Stimulated activated CD8-positive, alpha-beta memory T cell treated with anti-CD3 and anti-CD28 coated beads, Interleukin-4, amount 100 ng/mL, for 48 hours (primary cell): ENCODE measurements at places on chromosomes 13 and 19.
A peak's percentile ranks its signal among the peaks of the same experiment; 100 is the strongest.

DNA sequence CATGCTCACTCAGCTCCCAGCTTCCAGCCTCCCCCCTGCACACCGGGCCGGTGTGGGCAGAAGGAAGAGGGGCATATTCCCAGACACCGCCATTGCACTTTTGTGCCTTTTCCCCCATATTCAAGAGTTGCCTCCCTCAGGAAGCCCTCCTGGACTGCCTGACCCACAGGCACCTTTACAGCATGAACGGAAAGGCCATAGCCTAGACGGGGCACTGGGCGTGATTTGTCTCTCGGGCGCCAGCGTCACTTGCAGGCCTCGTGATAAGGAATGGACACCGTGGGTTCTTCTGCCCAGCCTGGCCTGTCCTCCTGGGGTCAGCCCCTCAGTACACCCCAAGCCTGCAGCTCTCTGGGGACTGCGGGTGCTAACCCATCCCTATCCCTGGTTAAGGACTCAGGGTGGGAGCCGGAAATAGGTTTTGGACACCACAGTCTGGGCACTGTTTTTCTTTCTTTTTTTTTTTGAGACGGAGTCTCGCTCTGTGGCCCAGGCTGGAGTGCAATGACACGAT lies 933 bp upstream of the UQCR11 start:
- no peak for DNase-seq

- no peak for DNase-seq
These were observed 604.7 kb downstream of the UQCRFS1 start for GRCh38 chr19:28608292-28608691.

DNA sequence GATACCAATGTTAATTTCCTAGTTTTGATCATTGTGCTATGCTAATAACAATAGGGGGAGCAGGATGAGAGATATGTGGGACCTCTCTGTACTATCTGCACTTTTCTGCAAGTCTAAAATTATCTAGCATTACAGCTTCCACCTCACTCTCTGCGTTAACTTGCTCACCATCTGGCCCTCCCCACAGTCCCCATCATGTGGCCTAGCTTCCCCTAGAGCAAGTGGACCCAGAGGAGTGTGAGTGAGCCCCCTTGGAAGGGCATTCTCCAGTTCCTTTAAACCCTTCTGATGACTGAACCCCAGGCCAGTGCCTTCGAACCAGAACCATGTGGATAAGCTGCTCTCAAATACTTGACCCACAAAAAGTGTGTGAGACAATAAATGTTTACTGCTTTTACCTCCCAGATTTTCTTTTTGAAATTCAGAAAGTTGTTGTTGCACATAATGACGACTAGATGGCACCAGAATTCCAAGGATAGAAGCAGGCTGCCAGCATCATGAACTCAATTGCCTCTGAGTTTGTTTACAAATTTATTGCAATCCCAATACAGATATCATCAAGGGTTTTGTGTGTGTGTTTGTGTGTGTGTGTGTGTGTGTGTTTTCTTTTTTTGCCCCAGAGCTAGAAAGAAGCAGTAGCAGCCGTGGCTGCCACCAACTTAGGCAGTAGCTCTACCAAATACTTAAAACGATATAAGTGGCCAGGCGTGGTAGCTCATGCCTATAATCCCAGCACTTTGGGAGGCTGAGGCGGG lies 49.0 kb upstream of the ZNF780A start:
- no peak for DNase-seq

GRCh38 chr19:34722353-34722752 lies 11.7 kb upstream of the ZNF181 start:
- DNase-seq = no peak

- no peak for DNase-seq
These were observed 37.7 kb downstream of the DLEU7 start for GRCh38 chr13:50805805-50806204.

- no peak for DNase-seq
These were observed 18.1 kb downstream of the TSKS start for GRCh38 chr19:49744946-49745381.

- peak; percentile 94 for DNase-seq
These were observed 7.5 kb upstream of the LRFN1 start for GRCh38 chr19:39328046-39328705.

- DNase-seq = no peak
These were observed 134.5 kb downstream of the PTPRS start for GRCh38 chr19:5205937-5206750.

GRCh38 chr13:75633285-75633684 lies 2.8 kb upstream of the LMO7 start:
- DNase-seq = no peak

DNA sequence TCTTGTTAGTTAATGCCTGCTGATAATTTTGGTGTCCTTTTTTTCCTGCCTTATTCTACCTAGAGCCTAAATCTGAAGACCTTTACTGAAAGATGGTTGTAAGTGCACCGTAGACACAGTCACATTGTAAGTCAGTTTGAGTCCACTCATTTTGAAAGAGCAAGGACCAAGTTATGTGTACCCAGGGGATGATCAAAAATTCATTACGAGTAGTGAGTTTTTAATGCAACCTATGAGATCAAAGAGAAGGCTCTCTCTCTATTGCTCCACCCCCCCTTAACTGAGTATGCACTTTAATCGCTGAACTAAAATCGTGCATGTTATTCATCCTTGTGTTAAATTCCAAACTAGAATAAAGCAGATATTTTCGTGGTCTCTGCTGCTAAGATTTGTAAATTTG lies 1.8 kb downstream of the RAP2A start:
- DNase-seq = no peak

- no peak for DNase-seq
These were observed 500.9 kb downstream of the MYO16 start for GRCh38 chr13:109130093-109130835.

- DNase-seq = no peak
These were observed 188.6 kb downstream of the TEX29 start for GRCh38 chr13:111508902-111509509.

- DNase-seq = no peak
These were observed 59.6 kb downstream of the WDFY2 start for GRCh38 chr13:51643882-51644281.

GRCh38 chr19:20968092-20968491 lies 45.0 kb downstream of the ZNF85 start:
- no peak for DNase-seq

DNA sequence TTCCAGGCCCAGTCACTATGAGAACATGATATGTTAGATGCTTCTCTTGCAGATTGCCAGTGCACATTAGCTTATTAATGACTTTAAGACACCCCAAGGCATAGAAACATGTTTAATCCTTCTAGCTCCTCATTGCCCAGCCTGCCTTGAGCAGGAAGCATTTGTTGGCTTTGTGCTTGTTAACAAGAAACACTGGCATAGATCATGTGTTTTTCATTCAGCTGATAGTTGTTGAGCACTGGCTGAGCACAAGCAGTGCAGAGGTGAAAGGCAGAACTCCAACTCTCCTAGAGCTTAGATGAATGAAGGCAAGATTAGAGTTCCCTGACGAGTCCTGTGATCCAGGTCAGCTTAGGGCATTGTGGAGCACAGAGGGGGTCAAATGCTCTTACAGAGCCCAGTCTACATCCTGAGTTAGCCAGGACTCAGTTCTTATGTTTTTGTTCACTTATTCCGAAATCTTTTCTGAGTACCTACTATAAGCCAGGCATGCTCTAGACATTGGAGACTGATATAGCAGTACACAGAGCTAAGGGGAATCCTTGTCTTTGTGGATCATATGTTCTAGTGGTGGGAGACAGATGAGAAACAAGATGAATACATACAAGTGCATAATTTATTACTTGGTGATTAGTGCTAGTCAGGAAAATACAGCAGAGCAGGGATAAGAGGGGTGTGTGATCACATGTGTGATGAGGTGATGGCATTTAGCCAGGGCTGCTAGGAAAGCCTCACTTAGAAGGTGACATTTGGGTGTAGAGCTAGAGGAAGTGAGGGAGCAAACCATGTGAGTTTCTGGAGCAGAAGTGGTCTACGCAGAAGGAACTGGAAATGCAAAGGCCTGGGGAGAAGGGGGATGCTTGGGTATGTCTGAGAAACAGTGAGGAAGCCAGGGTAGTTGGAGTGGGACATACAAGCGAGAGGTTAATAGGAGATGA lies 101.2 kb downstream of the WASF3 start:
- DNase-seq = no peak

GRCh38 chr13:73075546-73075945 lies 16.7 kb downstream of the KLF5 start:
- no peak for DNase-seq

DNA sequence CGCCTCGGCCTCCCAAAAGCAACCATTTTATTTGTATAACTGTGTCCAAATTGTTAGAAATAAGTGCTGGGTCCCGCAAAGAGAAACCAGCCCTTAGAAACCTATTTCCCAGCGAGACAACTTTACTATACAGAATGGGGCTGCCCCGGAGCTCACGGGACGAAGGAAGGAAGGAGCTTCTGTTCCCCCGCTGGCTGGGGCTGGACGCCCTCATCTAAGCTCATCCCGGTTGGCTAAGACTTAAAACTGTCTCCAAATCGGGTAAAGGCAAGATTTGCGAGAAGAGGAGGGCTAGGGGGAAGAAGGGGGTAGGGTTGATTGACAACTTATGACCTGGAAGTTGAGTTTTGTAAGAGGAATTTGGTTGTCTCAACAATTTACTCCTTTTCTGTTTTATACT lies 12.3 kb upstream of the BSG start:
- no peak for DNase-seq

- DNase-seq = no peak
These were observed 7.7 kb downstream of the KDM4B start for GRCh38 chr19:4976401-4977298.
